Common myeloid progenitor, CD34-positive (primary cell): ENCODE measurements at places on chromosomes 3 and 15.

GRCh38 chr3:144286235-144286910, 314.8 kb downstream of the DIPK2A start:
- DNase-seq: no peak

DNA sequence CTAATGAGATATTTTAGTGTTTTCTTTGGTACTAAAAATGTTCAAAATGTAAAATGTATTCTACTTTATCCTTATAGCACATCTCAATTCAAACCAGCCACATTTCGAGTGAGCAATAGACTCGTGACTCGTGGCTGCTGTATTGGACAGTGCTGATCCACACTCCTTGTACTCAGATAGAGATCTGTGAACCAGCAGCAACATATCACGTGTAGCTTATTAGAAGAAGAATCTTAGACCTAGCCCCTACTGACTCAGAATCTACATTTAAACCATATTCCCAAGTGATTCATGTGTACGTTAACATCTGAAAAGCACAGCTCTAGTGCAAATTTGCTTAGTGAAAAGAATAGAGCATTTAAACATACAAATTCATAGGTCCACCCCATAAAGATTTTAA, 130.9 kb downstream of the IL1RAP start:
- DNase-seq: peak; percentile 42

- DNase-seq: no peak
These were observed 261.4 kb downstream of the GBE1 start for GRCh38 chr3:81500039-81500438.

DNA sequence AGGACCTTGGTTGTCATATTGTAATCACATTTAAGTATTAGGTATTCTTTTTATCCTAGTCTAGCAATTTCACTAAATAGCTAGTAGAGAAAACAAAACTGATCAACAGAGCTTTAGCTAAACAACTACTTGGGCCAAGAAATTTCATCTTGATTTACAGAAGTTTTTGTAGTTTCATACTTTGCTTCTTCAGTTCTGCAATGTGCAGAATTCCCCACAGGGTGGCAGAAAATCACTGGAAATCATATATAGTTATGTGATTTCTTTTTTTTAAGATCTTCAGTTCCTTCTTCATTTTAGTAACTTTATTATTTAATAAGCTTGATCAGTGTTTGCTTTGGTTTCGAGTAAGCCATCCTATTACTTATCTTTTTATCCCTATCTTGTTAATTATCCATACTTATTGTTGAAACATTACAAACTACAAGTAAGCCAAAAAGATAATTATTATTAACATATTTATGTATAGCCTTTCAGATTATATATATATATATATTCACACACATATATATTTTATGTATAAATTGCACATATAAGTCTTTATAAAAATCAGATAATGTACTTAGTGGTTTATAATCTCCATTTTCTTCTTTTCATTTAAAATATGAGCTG, 2.2 kb upstream of the BNIP2 start:
- peak; percentile 83 for DNase-seq

GRCh38 chr15:33209575-33210481, 15.3 kb upstream of the FMN1 start:
- peak; percentile 41 for DNase-seq

- no peak for DNase-seq
These were observed 4.5 kb upstream of the CFAP100 start for GRCh38 chr3:126390201-126390600.

- no peak for DNase-seq
These were observed 479.4 kb upstream of the KCNMB2 start for GRCh38 chr3:178056868-178057267.

DNA sequence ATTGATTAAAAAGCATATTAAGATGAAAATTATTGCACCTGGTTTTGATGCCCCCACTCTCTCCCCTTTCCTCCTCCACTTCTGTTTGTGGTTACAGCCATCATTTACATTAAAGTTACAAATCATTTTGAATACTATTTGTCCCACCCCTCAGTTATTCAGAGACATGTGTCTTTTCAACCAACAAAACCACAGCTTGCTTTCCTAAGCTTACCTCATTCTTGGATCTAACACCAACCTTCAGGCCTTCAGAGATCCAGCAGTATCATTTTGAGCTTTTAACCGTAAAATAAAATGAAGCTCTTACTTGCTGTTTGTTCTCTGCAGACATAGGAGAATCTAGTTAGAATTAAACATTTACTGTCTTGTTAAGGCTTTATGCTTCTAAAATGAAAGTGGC, 4.7 kb downstream of the PXYLP1 start:
- DNase-seq: no peak

DNA sequence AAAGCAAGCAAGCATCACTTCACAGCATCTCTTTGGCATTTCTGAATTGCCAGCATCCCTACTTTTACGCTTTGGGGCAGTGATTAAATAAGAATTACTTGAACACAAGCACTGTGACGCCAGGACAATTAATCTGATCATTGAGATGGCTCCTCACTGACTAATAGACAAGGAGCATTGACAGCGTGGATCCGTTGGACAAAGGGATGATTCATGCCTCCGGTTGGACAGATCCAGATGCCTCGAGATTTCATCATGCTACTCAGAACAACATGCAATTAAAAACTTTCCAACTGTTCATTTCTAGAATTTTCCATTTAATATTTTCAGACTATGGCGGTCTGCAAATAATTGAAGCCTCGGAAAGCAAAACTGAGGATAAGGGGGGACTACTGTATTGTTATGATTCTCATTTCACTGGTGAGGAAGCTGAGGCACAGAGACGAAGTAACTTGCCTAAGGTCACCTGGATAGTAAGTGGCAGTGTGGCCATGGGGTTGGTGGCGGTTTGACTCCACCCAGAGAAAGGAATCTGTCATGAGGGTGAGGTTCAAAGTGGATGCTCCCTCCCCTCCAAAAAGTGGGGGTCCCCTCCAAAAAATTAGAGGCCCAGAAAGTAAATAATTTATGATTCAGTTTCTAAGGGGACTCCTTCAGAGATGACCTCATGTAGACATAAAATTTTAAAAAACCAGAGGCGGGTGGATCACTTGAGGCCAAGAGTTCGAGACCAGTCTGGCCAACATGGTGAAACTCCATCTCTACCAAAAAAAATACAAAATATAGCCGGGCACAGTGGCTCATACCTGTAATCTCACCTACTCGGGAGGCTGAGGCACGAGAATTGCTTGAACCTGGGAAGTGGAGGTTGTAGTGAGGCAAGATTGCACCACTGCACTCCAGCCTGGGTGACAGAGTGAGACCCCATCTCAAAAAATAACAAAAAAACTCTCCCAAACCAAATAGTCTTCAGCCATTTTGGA, 12.3 kb upstream of the PGPEP1L start:
- no peak for DNase-seq

GRCh38 chr3:155747286-155747945, 2.5 kb upstream of the PLCH1 start:
- DNase-seq: peak; percentile 18

GRCh38 chr15:60396560-60396957, 1.2 kb downstream of the ANXA2 start:
- DNase-seq: no peak

- DNase-seq: peak; percentile 53
These were observed 14.0 kb downstream of the PLA2G4D start for GRCh38 chr15:42080186-42080918.

- DNase-seq: peak; percentile 68
These were observed 116.6 kb upstream of the IQSEC1 start for GRCh38 chr3:13189639-13190377.

- DNase-seq: no peak
These were observed 60.1 kb upstream of the PRR23E start for GRCh38 chr3:127132876-127133275.

DNA sequence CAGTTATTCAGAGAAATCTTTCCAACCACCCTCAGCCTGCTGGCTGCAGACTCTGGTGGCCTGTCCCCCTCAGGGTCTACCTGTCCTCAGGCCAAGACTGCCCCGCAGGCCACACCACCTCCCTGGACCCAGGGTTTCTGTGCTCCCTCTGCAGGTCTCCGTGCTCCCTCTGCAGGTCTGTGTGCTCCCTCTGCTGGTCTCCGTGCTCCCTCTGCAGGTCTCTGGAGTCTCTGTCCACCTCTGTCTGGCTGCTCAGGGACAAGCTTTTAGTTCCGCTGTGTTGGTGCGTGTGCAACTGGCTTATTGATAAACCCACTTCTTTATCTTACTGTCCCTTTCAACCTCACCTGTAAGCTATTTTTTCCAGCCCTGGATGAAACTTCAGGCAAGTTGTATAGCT, 30.1 kb downstream of the BDH1 start:
- no peak for DNase-seq

GRCh38 chr3:194381460-194381875, 11.9 kb upstream of the LRRC15 start:
- DNase-seq: no peak

DNA sequence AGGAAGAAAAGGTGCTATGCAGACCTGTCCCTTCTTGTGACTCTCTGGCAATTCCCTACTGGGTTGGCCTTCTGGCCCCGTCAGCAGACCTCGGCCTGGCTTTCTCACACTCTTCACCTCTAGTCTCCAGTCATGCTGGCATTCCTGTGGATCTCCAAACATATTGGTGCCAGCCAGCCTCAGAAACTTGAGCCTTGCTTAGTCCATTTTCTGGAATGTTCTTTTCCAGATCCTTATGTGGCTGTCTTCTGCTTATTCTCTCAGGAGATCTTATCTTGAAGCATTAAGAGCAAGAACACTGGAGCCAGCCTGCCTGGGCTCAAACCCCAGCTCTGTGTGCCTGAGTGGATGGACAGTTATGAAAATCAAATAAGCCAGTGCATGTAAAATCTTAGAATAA, 88.2 kb upstream of the NTRK3 start:
- DNase-seq: no peak

- DNase-seq: peak; percentile 47
These were observed 96.2 kb upstream of the TRPM1 start for GRCh38 chr15:31197497-31198414.

- DNase-seq: no peak
These were observed 6.8 kb downstream of the VILL start for GRCh38 chr3:37997342-37997741.

- DNase-seq: no peak
These were observed 781.1 kb downstream of the TUSC7 start for GRCh38 chr3:117490716-117491115.

DNA sequence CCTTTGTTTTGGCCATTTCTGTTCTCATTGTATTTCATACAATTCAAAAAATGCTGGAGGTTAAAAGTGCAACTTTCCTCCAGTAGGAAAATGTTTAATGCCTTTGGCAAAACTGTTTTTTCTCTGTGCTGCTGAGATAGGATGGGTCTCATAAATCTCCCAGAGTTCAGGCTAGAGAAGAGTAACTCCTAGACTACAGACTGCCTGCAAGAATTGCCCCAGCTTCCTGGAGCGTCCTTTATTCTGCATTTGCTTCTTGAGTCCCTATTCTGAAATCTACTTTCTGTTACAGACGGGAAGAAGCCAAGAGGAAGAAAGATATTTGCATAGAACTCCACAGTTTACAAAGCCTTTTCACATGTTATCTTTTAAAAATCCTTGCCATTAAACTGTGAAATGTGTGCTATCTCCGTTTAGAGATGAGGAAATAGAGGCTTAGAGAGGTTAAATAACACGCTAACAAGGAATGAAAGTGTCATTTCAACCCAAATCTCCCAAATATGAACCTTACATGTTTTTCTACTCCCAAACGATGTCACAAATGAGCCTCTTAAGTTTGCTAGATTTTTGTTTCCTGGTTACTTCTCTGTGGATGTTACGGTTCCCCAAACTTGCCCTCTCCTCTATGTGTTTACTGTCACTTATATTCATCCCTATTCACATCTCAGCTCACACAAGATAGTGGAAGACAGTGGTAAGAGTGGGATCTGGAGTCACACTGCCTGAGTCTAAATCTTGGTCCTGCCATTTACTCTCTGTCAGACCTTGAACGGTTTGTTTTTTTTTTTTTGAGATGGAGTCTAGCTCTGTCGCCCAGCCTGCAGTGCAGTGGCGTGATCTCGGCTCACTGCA, 17.4 kb downstream of the NANOGP8 start:
- DNase-seq: no peak

- no peak for DNase-seq
These were observed 38.8 kb upstream of the PCSK6 start for GRCh38 chr15:101528108-101528916.

GRCh38 chr3:24287755-24288450, 206.7 kb downstream of the THRB start:
- DNase-seq: no peak

DNA sequence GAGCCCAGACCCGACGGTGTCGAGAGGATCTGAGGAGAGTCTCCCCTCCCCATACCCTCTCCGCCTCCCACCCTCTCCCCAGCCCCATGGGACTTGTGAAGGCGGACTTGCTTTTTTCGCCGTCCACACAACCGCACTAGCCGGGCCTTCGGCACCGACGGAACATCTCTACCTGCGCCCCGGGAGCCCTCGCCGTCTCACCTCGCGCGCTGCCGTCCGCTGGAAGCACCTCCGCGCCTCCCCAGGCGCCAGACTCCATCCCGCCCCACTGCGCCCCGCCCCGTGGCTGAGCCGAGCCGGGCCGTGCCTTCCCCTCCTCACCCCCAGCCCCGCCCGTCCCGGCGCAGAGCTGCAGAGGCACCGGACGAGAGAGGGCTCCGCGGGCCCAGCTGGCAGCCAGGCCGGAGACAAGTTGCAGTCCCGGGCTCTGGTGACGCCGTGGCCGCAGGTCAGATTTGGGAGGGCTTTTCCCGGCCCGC, at the start of the genes DUOX1 and DUOXA1:
Gene DUOX1 (plus strand): TSS at position 344 of the 479 bp plus-strand sequence. CDS start 1,973 bp downstream, outside the sequence.
Gene DUOXA1 (minus strand): TSS at position 229 of the 479 bp plus-strand sequence. CDS start 6,865 bp downstream, outside the sequence.
- peak; percentile 33 for DNase-seq

- no peak for DNase-seq
These were observed 18.2 kb downstream of the ATP1B3 start for GRCh38 chr3:141894524-141895176.

DNA sequence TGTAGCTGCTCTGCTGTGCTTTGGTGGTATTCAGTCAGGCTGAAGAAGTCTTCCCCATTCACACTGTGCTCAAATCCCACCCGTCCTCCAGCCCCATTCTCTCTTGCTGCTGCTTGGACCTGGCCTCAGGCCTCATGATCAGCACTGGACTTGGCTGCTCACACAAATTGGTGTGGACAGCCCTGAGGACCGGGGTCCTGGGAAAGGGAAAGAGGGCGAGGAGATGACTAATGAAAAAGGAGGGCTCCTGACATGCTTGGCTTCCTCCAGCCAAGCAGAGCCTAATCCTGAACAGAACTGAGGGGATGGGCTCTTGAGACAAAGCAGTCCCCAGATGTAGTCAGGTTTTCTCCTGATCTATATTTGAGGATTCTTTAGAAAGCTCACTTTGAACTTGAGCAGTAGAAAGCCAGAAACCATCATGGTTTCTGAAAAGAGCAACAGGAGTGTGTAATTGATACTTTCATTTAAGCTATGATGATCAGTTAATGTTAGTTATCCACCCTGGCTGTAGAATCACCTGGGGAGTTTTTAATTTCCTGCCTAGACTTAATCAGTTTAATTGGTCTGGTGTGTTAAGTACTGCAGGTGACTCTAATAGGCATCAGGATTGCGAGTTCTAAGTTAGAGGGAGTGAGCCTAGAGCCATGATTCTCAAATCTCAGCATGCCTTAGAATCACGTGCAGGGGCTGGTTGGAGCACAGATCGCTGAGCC, 79.4 kb upstream of the THBS1 start:
- DNase-seq: no peak

GRCh38 chr15:90262426-90262825, 3.0 kb upstream of the NGRN start:
- DNase-seq: no peak

- DNase-seq: no peak
These were observed 13.0 kb downstream of the NIPA2 start for GRCh38 chr15:22851513-22851912.

GRCh38 chr3:123066599-123066895, 278 bp upstream of the PDIA5 start:
- DNase-seq: no peak

GRCh38 chr3:147406028-147406931, at the start of gene ZIC4:
Gene ZIC4, minus strand, starts transcription at chr3:147406543. Its CDS starts 3,746 bp downstream, at chr3:147402797.
- no peak for DNase-seq

GRCh38 chr15:73336756-73337155, 32.0 kb downstream of the HCN4 start:
- DNase-seq: no peak

- DNase-seq: no peak
These were observed 53.0 kb downstream of the SLC6A1 start for GRCh38 chr3:11045536-11045935.
